ENCODE measurements at places on chromosomes 3 and 15.

DNA sequence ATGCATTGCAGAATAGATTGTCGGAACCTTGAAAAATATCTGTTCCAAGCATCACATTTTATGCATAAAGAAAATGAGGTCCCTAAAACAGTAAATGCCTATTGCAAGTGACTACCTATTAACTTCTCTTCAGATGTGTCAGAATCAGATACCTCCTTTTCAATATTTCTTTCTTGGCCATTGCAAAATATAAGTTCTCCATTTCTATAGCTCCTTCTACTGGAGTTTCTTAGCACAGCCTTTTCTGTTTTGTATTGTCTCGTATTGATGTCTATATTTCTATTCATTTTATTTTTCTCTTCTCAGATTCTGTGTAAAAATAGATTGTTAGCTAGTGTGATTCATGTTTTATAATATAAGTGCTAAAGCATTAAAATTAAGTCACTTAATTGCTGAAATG is 63.4 kb downstream of the PPARG start:
- DNase-seq: no peak

DNA sequence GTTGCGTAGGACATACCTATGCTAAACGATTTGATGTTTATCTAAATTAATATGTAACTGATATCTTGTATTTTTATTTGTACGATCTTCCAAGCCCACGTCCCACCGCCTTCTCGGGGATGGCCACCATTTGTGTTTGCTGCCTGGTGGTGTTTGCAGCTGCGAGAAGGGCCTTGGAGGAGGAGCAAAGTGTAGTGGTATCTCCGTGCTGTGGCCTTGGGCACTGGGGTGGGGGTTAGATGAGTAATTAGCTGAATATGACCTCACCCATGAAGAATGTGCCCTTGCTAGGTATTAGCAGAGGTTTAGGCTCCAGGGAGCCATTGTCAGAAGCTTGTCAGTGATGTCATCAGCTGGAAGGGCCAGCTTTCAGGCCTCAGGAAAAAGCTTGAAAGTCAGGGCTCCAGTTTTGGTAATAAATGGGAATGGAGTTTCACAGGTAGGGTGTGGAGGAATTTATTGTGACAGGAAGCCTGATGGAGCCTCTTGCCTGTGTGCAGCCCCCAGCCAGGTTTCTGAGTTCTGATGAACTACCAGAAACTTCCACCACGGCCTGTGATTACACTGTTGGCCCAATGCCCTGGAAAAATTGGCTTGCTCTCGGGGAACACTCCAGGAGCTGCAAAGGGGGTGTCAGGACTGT is 41.0 kb downstream of the FLNB start:
- DNase-seq: no peak

- DNase-seq: no peak
These were observed 10.3 kb upstream of the MTMR10 start for GRCh38 chr15:31001702-31002101.

GRCh38 chr3:72244396-72244795 is 459.4 kb upstream of the PROK2 start:
- DNase-seq: no peak

GRCh38 chr15:65384895-65385869 is 7.4 kb upstream of the IGDCC3 start:
- DNase-seq: peak; percentile 87

Data from chondrocyte (in vitro differentiated cells).